ENCODE measurements at places on chromosomes 4 and X. TPM values are rescaled to one million over a fixed set of nuclear protein-coding genes. Genes with fewer than 3 reads are reported as not detected.

Gene ARHGAP10
- total RNA-seq = 31.5 TPM

Gene ABLIM2
- total RNA-seq = 0.36 TPM

Gene NUP54
- total RNA-seq = 51.9 TPM

Gene XKRX
- 0.29 TPM for total RNA-seq

Gene CPXCR1
- not detected for total RNA-seq

Gene JCHAIN
- total RNA-seq = 2.2 TPM

Gene XAGE1A
- not detected for total RNA-seq

Gene RASGEF1B
- 5.8 TPM for total RNA-seq

Gene PHEX
- 0.88 TPM for total RNA-seq

Gene IRF2
- 43.8 TPM for total RNA-seq

Gene GPRIN3
- under 0.01 TPM for total RNA-seq

Gene DIPK2B
- not detected for total RNA-seq

Gene TENT5D
- total RNA-seq = not detected

DNA sequence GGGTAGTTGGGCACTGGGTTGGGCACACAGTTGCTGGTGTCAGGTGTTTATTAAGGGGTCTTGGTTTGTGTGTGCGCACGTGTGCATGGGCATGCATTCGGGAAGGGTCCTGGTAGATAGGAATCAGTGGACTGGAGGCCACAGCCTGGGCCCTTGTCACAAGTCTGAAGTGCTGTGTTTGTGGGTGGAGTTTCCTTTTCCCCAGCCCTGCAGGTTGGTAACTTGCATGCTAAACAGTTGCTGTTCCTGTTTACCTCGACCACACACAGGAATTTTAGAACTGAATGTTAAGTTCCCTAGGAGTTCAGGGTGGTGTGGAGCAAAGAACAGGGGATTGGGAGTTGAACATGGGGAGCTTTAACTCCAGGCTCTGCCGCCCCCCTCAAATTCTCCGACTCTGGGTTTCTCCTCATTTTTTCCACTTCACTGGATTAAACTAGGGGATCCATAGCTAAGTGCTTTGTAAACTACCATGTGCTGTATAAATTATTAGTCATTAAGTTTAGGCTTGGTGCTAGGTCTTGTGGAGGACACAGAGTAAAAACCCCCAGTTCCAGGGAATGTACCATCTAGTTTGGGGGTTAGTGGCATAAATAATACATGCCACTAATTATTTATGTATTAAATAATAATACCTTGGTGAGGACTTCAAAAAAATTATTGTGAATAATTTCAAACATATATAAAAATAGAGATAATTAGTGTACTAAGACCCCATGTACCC is 49.0 kb downstream of the STARD8 start:
- peak; percentile 63 for DNase-seq

DNA sequence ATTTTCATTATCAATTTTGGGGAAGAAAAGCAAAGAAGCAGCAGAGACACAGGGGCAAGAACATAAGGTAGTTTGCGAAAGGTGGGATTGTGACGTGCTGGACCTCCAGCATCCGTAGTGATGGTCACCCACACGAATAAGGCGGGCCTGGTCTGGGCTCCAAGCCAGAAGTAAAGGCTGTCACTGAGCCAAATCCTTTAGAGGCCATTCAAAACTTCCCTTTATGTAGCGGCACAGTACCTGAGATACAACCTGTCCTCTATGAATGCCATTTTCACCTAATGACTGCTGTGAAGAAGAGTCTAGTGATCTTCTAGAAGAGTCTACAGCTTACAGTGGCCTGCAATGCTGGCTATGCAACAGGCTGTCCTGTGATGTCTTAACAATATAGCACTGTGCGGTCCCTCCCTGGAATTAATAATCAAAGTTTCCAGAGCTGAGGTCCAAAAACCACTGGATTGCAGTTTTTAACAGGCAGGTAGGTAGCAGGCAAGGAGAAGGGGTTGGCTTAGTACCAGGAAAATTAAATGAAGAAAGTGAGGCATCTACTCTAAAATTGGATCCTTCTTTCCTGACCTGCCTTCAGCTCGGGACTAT is 56.2 kb downstream of the TRIML1 start:
- DNase-seq = no peak

DNA sequence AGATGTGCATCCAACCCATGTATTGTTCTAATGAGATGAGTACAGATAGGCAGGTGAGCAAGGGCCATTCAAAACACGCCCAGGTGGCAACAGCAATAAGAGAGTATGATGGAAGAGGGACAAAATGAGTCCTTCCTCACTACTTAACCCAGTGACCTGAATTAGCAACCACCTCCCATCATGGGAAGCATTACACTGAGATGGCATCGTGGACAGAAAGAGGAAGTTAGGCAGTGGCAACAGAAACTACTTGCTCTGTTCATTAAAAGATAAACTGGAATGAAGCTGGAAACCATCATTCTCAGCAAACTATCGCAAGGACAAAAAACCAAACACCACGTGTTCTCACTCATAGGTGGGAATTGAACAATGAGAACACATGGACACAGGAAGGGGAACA is 17.2 kb downstream of the RXFP1 start:
- DNase-seq = no peak

DNA sequence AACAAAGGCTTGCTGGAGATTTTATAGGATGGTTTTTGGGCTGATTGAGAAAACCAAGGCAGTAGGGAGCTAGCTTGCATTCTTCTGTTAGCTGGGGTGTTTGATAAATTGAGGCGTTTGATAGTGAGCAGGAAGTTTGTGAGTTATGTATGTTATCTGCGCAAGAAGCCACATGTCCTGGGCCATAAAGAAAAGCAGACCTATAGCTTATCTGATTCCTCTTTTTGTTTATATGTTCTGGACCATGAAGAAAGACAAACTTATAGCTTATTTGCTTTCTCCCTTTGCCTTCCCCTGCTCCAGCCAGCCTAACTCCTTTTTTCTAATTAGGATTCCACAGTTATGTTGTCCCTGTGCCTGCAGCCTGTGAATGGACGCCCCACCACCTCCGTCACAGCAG is 9.2 kb downstream of the HNRNPH2 start:
- no peak for DNase-seq

DNA sequence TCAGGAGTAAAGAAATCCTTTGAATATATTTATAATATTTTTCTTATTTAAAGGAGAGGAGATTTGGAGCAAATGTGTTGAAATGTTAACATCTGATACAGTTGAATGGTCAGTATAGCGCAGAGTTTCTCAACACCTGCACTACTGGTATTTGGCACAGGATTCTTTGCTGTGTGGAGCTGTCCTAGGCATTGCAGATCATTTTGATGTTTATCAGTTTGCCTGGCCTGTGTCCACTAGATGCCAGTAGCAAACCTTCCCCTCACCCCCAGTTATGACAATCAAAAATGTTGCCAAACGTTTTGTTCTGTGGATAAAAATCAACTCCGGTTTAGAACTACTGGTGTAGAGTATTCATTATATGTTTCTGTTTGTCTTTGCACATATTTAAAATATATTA is 765.3 kb upstream of the SLIT2 start:
- DNase-seq = no peak

- DNase-seq = no peak
Measured at GRCh38 chr4:101777431-101777830, 13.1 kb upstream of the BANK1 start.

DNA sequence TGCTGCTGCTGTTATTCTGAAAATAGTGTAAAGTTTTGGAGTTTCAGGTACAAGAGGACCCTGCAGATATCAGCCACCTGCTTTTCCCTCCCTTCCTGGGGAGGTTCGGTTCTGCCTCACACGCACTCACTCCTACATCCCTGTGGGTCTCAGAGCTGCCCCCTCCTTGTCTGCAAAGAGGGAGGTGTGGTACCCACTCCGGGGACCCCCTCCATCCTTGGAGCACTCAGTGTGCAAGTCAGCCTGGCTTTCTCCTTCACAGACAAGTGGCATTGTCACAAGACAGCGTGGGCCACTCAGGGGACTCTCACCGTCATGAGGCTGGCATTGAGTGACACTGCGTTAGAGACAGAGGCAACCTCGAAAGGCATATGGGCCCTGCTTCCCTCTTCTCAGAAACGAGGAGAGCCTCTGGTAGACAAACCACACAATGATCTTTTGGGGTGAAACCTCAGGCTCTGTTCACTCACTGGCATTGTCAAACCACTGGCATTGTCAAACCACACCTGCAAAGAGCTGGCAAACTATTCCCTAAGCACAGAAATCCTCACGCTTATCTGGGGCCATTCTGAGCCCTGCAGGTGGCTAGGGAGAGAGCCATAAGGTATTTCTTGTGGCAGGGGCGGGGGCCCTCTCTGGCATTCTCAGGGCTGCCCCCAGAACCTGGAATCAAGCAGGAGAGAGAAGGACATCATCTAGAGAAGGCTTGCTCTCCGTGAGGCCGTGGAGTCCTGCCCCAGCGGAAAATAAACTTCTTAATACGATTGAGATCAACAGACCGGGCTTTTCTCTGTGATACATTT is 285.0 kb downstream of the SHOX start:
- no peak for DNase-seq

DNA sequence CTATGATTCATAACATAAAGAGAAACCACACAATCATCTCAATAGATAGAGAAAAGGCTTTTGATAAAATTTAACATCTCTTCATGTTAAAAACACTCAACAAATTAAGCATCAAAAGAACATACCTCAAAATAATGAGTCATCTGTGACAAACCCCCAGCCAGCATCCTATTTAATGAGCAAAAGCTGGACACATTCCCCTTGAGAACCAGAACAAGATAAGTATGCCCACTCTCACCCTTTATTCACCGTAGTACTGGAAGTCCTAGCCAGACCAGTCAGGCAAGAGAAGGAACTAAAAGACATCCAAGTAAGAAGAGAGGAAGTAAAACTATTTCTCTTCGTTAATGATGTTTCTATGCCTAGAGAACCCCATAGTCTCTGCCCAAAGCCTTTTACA is 507.2 kb downstream of the PABPC4L start:
- DNase-seq = no peak

GRCh38 chr4:22515145-22515887 is 550 bp downstream of the ADGRA3 start:
- DNase-seq = peak; percentile 94

- no peak for DNase-seq
Measured at GRCh38 chrX:19360903-19361302, 17.2 kb downstream of the PDHA1 start.

GRCh38 chrX:30530606-30531005 is 47.0 kb downstream of the TASL start:
- DNase-seq = no peak

DNA sequence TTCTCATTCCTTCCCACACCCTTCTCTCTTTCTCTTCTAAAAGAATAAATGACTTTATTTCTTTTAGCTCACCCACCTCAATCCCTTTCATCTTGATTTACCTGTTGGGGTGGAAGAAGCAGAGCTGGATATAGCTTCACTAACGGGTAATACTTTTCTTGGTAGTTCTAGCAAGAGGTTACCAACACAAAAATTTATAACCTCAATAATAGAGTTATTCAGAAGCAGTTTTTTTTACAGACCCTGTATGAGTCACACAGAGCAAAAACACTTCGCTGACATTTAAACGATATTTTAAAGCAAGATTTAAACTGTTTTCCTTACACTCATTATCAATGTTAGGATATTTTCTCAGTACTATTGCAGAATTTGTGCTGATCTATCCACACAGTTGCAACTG is 42.4 kb downstream of the CBLL2 start:
- DNase-seq = no peak

GRCh38 chr4:104815665-104816064 is 321.0 kb upstream of the CXXC4 start:
- DNase-seq = no peak

- no peak for DNase-seq
Measured at GRCh38 chr4:98510757-98511517, 147.5 kb downstream of the TSPAN5 start.

DNA sequence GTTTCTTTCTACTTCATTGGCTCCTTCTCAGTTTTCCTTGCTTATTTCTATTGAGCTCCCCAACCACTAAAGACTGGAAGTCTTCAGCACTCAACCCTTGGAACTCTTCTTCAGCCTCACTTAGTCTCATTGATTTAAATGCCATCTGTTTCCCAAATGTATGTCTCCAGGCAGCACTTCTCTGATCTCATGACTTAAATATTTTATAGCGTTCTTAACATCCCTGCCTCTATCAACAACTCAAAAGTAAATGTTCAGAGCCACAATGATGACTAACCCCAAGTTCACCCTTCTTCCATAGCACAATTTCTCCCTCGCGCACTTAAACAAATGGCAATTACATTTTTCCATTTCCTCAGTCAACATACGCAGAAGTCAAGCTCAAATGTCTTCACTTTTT is 1393.3 kb downstream of the ARAP2 start:
- no peak for DNase-seq

- DNase-seq = peak; percentile 32
Measured at GRCh38 chrX:49995107-49995731, 72.8 kb downstream of the CLCN5 start.

- DNase-seq = no peak
Measured at GRCh38 chrX:128698573-128699181, 646.5 kb upstream of the ACTRT1 start.

- DNase-seq = no peak
Measured at GRCh38 chr4:89273741-89274141, 33.9 kb downstream of the GPRIN3 start.

GRCh38 chr4:87366521-87367162 is 24.3 kb downstream of the HSD17B11 start:
- DNase-seq = no peak

DNA sequence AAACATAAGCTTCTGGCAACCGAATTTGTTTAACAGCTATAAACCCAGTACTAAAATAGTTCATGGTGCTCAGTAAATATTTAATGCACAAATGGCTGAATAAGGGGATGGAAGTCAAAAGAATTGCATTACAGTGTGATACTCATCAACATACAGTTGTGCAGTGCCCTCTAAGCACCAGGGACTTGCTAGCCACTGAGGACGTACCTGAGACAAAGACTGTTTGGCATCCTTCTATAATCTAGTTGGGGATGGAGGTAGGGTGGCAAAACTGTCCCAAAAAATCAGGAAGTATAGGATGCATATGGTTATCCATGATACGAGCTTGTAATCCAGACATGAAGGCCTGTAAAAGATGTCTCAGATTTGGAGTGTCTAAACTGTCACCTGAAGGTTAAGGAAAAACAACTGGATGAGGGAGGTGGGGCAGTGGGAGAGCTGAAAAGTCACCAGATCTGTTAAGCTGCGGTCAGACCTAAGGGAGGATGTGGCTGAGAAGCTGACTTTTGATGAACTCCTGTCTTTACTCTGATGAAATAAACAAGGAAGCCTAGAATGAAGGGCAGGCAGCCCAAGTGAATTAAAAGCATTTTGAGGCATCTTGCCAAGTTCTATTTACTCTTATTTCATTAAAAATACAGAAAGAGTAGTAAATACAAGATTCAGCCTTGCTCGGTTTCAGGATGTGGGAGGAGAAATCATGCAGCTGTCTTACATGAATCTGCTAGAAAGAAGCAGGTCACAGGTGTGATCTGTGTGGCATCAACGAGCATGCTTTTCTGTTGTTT is 12.0 kb upstream of the CD38 start:
- no peak for DNase-seq

- no peak for DNase-seq
Measured at GRCh38 chr4:6902318-6903042, 7.1 kb upstream of the TBC1D14 start.

DNA sequence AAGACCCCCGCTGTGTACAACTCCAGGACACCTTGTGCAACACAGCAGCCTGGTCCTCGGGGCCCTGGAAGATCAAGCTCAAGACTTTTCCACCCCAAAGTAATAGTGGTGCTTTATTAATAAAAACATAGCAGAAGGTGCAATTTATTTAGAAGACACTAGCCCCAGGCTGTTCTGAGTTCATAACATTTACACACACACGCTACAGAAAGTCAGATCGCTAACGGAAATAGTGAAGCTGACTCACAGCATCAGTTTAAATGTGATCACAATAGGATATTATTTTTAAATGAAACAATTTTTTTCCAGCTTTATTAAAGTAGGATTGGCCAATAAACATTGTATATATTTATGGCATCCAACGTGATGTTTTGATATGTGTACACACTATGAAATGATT is 141.0 kb downstream of the STK32B start:
- no peak for DNase-seq
